Gastroesophageal sphincter (tissue), 4 donors: ENCODE measurements at places on chromosomes 13 and 19. TPM values are rescaled to one million over a fixed set of nuclear protein-coding genes. Genes with fewer than 3 reads are reported as not detected.

DNA sequence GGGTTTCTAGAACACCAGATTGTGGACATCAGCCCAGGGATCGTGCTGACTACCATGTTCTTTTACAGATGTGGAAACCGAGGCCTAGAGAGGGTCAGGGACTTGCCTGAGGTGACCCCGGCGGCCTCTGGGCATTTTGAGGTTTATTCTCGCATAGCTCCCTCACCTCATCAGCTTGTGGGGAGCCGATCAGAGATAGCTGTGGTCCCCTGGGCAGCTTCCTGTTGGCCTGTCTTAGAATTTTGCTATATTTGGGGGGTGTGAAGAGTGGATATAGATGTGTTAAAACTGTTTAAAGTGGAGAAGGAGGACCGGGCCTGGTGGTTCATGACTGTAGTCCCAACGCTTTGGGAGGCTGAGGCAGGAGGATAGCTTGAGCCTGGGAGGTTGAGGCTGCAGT lies 6.9 kb downstream of the ARHGEF1 start:
- no peak for ATAC-seq

GRCh38 chr19:50376166-50377050 lies at the start of gene NR1H2:
TSS of gene NR1H2 (plus strand) at chr19:50376457. CDS start at chr19:50377606, 1,149 bp downstream.
- peak; percentile 97 for ATAC-seq

- peak; percentile 24 for ATAC-seq
These were observed 2.5 kb upstream of the LHB start for GRCh38 chr19:49019242-49019932.

DNA sequence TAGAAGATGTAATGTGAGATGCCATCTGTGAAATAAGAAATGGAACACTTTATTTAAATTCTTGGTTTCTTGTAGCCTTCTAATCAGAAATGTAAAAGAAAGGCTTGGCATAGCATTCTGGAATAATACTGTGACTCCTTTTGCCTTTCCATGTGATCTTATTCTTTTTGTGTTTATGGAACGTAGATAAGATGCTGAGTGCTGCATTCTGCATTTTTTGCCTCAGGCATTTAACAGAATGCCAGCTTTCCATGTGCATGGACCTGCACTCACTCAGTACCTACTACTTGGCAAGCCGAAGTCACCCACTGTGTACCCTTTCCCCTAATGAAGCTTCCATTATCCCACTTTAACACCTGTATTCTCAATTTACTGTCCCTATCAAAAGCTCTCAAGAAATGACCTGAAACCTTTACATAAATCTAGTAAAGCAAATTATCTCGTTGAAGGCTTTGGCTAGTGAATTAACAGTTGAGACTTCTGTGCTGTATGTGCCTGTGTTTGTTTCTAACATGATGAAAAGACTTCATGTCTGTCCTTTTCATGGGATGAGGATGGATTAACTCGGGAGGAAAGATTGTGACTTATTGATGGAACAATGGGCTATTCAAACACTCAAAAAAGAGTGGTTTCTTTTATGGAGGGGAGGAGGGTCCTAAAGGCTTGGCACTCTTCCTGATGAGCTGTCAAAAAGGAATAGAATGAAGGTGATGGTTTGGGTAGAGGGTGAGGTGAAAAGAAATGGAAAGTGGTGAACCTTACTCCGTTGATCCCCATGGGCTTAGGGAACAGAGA lies 44.7 kb upstream of the FRY start:
- no peak for ATAC-seq

DNA sequence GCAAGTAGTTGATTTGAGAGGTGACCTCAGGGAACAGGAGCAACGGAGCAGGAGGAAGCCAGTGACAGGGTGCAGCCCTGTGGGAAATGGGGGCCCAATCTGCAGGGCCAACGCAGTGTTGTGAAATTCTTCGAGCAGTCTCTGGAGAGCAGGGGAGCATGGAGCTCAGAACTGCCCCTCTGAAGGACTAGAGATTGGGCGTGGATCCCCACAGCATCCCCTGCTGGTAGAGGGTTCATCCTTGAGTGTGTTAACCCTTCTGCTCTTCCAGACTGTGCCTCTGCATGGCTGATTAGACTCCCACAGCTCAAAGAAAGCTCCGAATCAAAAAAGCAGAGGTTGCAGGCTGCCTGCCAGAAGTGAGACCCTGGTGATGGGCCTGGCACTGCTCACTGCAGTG lies 77.9 kb upstream of the UQCRFS1 start:
- no peak for ATAC-seq

OR7E24 gene
- total RNA-seq = not detected

CLEC4M gene
- total RNA-seq = not detected

PSG6 gene
- not detected for total RNA-seq
